ENCODE measurements at places on chromosomes 12 and 14.

- no peaks in the 10 kb centered on the region for H3K36me3 ChIP-seq
- no peaks in the 10 kb centered on the region for H3K4me1 ChIP-seq
- H3K4me3 ChIP-seq: no peak overlapping the region
- no peaks in the 10 kb centered on the region for H3K27me3 ChIP-seq
- DNase-seq: no peak
- no peak overlapping the region for H3K27ac ChIP-seq
Observed at GRCh38 chr14:29056041-29056566, 289.5 kb downstream of the FOXG1 start.

GRCh38 chr12:50057000-50057841, at the start of gene ASIC1:
Gene ASIC1, plus strand, starts transcription at chr12:50057596. Its CDS starts 1,171 bp downstream, at chr12:50058767.
- peaks cover 8% of the 10 kb centered on the region for H3K4me1 ChIP-seq
- H3K4me3 ChIP-seq: peak within 1 kb of the TSS; percentile 49
- H3K36me3 ChIP-seq: no peaks in the 10 kb centered on the region
- peaks cover 35% of the 10 kb centered on the region for H3K27me3 ChIP-seq
- DNase-seq: no peak
- H3K27ac ChIP-seq: no peak within 1 kb of the TSS

DNA sequence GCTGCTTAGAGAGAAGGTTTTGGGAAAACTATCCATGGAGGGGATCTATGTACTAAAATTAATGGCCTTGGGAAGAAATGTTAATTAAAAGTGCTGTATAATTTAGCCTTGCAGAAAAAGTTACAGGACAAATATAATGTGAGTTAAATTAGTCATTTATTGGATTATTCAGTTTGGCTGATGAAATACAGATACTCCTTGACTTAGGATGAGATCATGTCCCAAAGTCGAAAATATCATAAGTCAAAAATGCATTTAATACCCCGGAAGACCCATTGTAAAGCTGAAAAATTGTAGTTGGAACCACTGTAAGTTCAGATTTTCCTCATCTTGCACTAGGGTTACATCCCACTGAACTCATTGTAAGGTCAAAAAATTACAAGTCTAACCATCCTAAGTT, 9.7 kb downstream of the RTRAF start:
- H3K4me3 ChIP-seq: no peak overlapping the region
- no peaks in the 10 kb centered on the region for H3K4me1 ChIP-seq
- no peak for DNase-seq

GRCh38 chr12:101925935-101926334, 48.6 kb downstream of the DRAM1 start:
- no peaks in the 10 kb centered on the region for H3K36me3 ChIP-seq
- no peaks in the 10 kb centered on the region for H3K27me3 ChIP-seq
- no peak for DNase-seq
- no peaks in the 10 kb centered on the region for H3K4me1 ChIP-seq

DNA sequence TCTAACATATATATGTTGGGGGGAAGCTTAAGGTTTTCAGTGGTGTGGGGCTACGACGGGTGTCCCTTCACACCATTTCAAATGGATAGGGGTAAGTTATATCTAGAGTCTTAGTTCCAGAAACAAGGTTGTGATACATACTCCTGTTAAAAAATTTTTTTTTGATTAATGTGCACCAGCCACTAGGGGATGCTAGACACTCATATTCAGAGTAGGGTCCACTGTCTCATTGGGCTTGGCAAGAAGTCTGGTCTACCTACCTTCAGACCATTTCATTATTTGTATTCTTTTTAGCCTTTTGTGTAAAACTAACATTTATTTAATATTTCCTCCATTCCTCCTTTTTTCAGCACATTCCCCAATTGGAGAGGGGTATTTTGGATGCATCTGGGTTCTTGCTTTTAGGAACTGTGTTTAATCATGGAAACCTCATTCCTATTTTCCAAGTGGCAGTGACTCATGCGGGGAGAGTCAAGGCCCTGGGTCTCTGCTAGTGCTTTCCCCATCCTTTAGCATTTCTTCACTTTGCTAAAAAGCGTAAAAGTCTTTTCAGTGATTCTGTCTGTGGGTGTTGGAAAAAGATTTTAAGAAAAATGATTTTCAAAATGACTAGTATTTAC, 33.4 kb downstream of the ANO4 start:
- H3K36me3 ChIP-seq: no peaks in the 10 kb centered on the region
- no peaks in the 10 kb centered on the region for H3K27me3 ChIP-seq
- no peaks in the 10 kb centered on the region for H3K4me1 ChIP-seq

- H3K36me3 ChIP-seq: peaks cover 3% of the 10 kb centered on the region
- H3K27me3 ChIP-seq: no peaks in the 10 kb centered on the region
- H3K4me3 ChIP-seq: no peak overlapping the region
- H3K4me1 ChIP-seq: peaks cover 9% of the 10 kb centered on the region
Observed at GRCh38 chr12:22541496-22542155, 2.7 kb downstream of the C2CD5 start.

DNA sequence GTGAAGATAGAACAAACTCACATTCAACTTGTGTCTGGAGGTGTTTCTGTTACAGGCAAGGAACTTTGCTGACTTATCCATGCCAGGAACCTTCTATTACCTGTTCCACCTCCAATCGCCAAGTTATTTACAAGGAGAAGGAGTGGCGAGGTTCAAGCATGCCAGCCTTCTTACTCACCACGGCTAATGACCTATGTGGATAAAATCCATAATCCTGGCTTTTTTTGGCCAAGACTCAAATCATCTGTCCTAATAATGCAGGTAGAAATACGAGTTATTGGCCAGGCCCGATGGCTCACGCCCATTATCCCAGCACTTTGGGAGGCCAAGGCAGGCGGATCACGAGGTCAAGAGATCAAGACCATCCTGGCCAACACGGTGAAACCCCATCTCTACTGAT, 241.6 kb downstream of the TMEM132D start:
- no peaks in the 10 kb centered on the region for H3K4me1 ChIP-seq
- no peak for DNase-seq
- H3K27ac ChIP-seq: no peak overlapping the region
- H3K4me3 ChIP-seq: no peak overlapping the region

DNA sequence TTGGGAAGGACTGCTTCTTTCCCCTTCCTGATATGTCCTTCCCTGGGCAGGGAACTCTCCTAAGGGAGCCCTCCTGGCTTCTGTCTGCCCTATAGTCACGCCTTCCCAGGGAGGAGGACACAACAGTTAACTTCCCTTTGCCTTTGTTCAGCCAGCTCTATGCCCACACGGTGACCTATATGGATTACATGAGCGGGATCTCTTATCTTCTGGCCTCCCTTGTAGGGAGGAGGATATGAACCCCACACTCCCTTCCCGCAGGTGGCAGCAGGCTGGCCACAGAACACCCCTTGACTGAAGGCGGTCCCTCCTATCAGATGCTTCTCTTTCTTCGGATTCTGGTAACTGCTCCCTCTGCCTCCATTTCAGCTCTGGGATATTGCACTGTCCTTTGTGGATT, 135.6 kb upstream of the MAX start:
- no peaks in the 10 kb centered on the region for H3K27me3 ChIP-seq
- H3K4me1 ChIP-seq: peaks cover 42% of the 10 kb centered on the region
- H3K27ac ChIP-seq: peak overlapping the region; percentile 86
- DNase-seq: peak; percentile 63
- H3K4me3 ChIP-seq: no peak overlapping the region

DNA sequence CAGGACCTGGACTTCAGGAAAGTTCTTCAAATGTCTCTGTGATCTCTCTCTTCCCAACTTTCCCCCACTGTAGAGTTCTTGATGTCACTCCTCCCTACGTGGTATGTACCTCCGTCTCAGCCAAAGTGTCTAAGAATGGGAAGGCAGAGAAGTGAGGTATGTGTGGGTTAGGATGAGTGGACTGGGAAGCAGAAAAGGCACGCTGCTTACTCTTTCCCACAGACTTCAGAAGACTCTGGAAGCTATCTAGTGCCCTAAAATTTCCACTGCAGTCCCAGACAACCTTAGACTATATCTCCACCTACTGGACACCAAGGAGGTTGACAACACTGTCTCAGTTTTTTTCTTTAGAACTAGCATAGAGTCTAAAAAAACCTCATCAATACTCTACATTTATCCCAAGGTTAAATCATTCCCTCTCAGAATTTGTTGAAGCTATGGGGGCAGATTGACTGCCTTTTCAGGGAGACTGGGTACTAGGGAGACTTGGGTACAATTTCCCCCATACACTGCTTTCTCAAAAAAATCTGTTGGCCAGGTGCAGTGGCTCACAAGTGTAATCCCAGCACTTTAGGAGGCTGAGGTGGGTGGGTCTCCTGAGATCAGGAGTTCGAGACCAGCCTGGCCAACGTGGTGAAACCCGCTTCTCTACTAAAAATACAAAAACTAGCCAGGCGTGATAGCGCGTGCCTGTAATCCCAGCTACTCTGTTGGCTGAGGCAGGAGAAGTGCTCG, 20.6 kb upstream of the ITGA5 start:
- H3K4me1 ChIP-seq: peaks cover 6% of the 10 kb centered on the region
- H3K27me3 ChIP-seq: no peaks in the 10 kb centered on the region
- DNase-seq: no peak
- H3K4me3 ChIP-seq: no peak overlapping the region

DNA sequence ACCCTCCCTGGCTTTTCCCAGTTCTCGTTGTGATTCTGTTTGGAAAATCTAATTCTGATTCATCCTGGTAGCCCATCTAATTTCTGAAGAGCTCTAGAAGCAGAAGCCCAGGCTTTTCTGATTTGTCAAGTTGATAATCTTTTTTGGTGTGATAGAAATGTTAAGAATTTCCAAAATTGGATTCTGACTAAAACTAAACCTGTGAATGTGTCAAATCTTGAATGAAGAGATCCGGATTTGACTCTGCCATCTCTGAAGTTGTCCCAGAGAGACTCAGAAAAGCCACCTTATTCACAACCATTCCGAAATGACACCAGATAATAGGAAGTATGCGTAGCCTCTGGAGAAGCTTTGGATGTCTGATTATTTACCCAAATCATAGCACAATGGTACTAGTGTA, 12.8 kb upstream of the CISTR start:
- no peaks in the 10 kb centered on the region for H3K4me1 ChIP-seq
- H3K4me3 ChIP-seq: no peak overlapping the region
- peaks cover 75% of the 10 kb centered on the region for H3K27me3 ChIP-seq
- no peak overlapping the region for H3K27ac ChIP-seq
- no peaks in the 10 kb centered on the region for H3K36me3 ChIP-seq

DNA sequence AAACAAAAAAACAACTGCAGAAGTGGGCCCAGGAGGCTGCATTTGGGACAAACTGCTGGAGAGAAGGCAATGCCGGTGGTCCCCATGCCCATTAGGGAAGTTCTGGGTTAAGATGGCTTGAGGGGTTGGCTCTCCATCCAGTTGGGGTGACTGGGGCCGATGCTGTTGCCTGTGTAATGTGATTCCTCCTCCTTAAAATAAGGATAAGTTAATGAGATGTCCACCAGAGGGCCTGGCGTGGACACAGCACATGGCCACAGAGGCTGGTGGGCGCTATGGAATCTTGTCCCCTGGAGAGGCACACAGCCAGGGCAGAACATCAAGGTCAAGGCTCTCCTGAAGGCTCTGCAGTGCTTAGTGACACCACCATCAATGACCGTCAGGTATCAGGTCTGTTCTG, 1.0 kb upstream of the TESC start:
- H3K27me3 ChIP-seq: peaks cover 71% of the 10 kb centered on the region
- peaks cover 6% of the 10 kb centered on the region for H3K4me1 ChIP-seq
- no peaks in the 10 kb centered on the region for H3K36me3 ChIP-seq

DNA sequence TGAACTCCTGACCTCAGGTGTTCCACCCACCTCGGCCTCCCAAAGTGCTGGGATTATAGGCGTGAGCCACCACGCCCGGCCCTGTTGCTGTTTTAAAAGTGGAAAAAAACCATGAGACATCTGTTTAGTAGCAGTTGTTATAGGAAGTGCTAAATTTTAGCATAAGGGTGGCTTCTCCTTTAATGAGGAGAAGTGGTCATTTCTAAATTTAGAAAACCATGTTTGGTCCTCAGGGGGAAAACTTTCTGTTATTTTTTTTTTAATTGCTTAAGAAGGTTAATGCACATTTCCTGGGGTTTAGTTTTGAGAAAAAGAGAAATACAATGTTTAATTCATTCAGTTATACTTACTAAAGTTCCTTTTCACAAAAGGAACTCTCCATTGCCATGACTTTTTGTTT, 102.1 kb downstream of the MYRFL start:
- no peaks in the 10 kb centered on the region for H3K27me3 ChIP-seq
- H3K36me3 ChIP-seq: peaks cover 2% of the 10 kb centered on the region
- no peaks in the 10 kb centered on the region for H3K4me1 ChIP-seq
- H3K27ac ChIP-seq: no peak overlapping the region
- H3K4me3 ChIP-seq: no peak overlapping the region

- no peaks in the 10 kb centered on the region for H3K4me1 ChIP-seq
- no peak for DNase-seq
- no peaks in the 10 kb centered on the region for H3K27me3 ChIP-seq
- no peak overlapping the region for H3K27ac ChIP-seq
Observed at GRCh38 chr14:21205678-21206581, 50.1 kb upstream of the OR5AU1 start.

- no peak overlapping the region for H3K4me3 ChIP-seq
- no peaks in the 10 kb centered on the region for H3K27me3 ChIP-seq
- H3K4me1 ChIP-seq: no peaks in the 10 kb centered on the region
- no peak overlapping the region for H3K27ac ChIP-seq
Observed at GRCh38 chr12:63805704-63806672, 26.3 kb downstream of the RXYLT1 start.

- peaks cover 9% of the 10 kb centered on the region for H3K36me3 ChIP-seq
- no peak overlapping the region for H3K4me3 ChIP-seq
- H3K4me1 ChIP-seq: no peaks in the 10 kb centered on the region
- H3K27ac ChIP-seq: no peak overlapping the region
- H3K27me3 ChIP-seq: no peaks in the 10 kb centered on the region
Observed at GRCh38 chr12:113870890-113871289, 95.2 kb downstream of the RBM19 start.

GRCh38 chr12:45076417-45077026, 25.6 kb upstream of the DBX2 start:
- no peaks in the 10 kb centered on the region for H3K4me1 ChIP-seq
- peaks cover 3% of the 10 kb centered on the region for H3K27me3 ChIP-seq
- no peaks in the 10 kb centered on the region for H3K36me3 ChIP-seq
- H3K4me3 ChIP-seq: no peak overlapping the region

DNA sequence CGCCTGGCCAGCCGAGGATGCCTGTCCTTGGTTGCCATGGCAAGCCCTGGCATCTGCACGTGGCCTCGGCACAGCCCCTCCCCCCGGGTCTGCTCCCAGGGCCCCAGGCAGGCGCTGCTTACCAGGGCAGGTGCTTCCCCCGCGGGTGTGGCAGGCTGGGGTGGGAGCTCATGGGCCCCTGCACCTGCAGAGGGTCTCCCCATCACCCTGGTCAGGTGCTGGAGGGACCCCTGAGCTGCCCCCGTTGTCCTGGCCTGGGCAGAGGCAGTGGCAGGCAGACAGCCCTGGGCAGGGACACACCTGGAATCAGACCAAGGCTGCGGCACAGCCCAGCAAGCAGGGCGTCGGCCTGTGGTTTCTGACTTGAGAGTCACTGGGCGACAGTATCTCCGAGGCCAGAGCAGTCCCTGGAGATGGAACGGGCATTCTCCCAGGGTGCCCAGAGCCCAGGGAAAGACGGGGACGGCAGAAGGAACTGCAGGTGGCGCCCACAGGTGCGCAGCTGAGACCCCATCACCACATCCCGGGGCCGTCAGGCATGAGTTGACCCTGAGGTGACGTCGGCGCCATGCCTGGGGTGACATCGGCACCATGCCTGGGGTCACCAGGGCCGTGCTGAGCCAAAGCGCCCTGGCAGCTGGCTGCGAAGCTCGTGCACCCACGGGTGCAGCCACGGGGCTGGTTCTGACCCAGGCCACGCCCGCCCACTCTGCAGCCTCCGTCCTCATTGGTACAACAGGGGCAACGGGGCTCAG, 56.1 kb upstream of the FBRSL1 start:
- H3K27ac ChIP-seq: no peak overlapping the region
- peaks cover 43% of the 10 kb centered on the region for H3K4me1 ChIP-seq
- no peak for DNase-seq

- H3K27ac ChIP-seq: no peak overlapping the region
- no peaks in the 10 kb centered on the region for H3K36me3 ChIP-seq
- H3K4me1 ChIP-seq: no peaks in the 10 kb centered on the region
- no peak overlapping the region for H3K4me3 ChIP-seq
- peak; percentile 60 for DNase-seq
- H3K27me3 ChIP-seq: no peaks in the 10 kb centered on the region
Observed at GRCh38 chr12:64946132-64946829, 121.8 kb downstream of the TBC1D30 start.

Data from large intestine (tissue), 12 donors.